ENCODE measurements at places on chromosomes 5 and 9.

DNA sequence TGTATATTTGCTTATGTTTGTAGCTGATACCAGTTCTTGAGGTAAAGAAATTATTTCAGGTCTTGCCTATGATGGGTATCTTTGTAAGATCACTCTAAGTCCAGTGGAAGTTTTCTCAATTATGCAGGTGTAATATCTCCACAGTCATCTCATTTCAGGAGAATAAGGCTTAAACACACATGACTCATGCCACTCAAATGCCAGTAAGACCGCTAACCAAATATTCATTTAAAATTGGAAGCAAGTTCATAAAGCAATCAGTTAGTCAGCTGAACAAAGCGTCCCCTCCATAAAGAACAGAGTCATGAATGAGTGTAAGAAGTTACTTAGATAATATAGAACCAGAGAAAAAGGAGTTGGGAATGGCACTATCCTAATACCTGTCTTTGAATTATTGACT lies 248.7 kb downstream of the LURAP1L start:
- DNase-seq = no peak

DNA sequence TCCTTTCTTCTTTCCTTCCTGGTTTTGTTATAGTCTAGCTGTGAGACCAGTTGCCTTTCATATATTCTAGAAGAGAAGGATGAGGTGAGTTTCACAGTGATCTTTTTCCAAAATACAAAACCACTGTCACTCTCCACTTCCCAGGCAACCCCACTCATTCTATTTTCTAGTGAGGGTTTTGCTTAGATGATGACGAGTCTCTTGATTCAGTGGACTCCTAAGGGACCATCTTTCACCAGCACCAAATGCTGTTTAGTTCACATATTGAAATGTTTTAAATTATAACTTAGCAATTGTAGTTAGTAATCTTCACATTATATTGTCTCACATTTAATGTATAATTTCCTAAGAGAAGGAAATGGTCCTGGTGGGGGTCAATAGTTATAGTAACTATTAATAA lies 25.2 kb downstream of the PIK3R1 start:
- DNase-seq = no peak

DNA sequence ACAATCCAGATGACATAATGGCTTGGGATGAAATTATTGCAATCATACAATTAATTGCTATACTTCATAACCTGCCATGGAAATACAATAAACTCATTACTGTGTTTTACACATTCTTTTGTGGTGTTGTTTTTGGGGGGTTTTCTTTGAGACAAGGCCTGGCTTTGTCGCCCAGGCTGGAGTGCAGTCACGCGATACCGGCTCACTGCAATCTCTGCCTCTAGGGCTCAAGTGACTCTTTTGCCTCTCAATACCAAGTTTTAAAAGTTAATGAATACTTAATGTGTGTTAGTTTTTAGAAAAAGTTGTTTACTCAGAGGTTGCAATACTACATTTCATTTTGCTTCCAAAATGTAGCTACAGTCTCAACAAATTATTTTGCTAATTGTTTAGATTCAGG lies 598.4 kb downstream of the CHSY3 start:
- DNase-seq = no peak

DNA sequence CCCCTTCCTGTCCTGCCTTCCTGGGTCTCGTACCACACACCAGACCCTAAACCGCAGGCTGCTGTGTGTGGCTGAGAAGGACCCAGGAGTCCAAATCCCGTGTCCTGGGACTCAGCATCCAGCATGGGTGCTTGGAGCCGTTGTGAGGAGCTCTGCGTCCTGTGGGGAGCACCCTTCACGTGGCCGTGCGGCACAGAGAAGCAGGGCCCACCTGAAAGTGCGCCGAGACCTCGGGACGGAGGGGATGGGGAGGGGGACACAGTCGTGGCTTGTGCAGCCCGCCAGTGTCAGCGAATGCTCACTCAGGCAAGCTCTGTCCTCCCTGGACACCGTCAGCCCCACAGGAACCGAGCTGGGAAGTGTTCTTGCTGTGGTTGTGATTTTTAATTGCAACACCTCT lies 244.6 kb downstream of the CACNA1B start:
- DNase-seq = no peak

- DNase-seq = no peak
Measured at GRCh38 chr9:136667940-136668760, 5.4 kb downstream of the EGFL7 start.

DNA sequence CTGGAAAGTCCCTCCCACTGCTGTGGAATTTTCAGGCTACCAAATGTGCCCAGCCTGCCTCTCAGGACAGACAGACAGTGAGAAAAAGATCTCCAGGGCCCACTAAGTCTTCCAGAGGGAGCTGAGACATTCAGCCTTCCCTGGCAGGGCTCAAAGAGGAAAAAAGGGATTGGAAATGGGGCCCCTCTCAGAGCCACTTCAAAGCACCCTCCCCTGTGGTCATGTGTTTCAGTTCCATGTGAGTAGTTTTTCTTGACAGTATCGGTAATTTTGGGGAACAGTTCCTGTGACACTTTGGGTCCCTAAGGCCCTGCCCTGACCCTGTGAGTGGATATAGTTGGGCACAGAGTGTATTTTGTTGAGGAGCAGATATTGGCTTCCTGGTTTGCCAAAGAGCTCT lies 25.0 kb downstream of the LARP1 start:
- DNase-seq = no peak

Data from cortex of kidney (tissue), 1 donor.